ENCODE measurements at places on chromosomes 13 and 19. TPM values are rescaled to one million over a fixed set of nuclear protein-coding genes. Genes with fewer than 3 reads are reported as not detected.
A peak's percentile ranks its signal among the peaks of the same experiment; 100 is the strongest.

GRCh38 chr13:113862931-113863523 is 849 bp downstream of the GAS6 start:
- ATAC-seq = peak; percentile 29

- ATAC-seq = no peak
Observed at GRCh38 chr13:105341758-105342157, 1193.7 kb downstream of the EFNB2 start.

DNA sequence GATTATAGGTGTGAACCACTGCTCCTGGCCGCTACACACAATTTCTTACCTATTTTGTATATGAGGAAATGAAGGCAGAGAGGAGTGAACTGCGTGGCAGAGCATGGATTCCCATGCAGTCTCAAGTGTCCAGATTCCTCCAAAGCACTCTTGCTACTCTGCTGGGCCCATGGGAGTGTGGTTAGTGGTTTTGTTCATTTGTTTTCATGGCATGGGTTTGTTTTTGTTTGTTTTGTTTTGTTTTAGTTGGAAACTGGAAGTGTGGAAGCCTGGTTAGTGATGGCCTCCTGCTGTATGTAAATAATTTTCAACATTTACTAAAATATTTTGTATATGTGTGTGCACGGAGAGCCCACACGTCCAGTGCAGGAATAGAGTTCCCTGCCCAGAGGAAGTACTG is 61.3 kb upstream of the LRCH1 start:
- ATAC-seq = no peak

- no peak for ATAC-seq
Observed at GRCh38 chr13:49443357-49443703, 534 bp downstream of the CAB39L start.

DNA sequence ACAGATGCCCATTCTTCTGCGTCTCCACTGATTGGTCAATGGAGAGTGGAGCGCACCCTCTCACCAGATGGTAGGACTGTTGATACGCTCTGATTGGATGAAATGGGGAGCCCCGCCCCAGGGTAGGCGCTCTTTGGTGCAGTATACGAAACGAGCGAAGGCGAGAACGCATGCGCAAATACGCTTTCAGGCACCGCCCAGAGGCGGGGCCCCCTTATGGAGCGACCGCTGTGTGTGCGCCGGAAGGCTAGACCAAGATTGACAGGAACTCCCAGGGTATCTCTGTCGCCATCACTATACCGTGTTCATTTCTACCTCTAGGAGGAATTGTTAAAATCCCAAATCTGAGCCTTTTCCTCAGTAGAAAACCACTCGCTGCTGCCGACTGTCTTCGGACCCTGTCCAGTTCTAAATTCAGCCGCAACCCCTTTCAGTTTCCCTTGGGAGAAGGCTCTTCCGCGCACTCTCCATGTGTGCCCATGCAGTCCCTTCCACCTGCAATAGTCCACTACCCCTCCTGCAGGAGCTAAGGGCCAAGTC is 720 bp upstream of the HNRNPL start:
- ATAC-seq = peak; percentile 87

DNA sequence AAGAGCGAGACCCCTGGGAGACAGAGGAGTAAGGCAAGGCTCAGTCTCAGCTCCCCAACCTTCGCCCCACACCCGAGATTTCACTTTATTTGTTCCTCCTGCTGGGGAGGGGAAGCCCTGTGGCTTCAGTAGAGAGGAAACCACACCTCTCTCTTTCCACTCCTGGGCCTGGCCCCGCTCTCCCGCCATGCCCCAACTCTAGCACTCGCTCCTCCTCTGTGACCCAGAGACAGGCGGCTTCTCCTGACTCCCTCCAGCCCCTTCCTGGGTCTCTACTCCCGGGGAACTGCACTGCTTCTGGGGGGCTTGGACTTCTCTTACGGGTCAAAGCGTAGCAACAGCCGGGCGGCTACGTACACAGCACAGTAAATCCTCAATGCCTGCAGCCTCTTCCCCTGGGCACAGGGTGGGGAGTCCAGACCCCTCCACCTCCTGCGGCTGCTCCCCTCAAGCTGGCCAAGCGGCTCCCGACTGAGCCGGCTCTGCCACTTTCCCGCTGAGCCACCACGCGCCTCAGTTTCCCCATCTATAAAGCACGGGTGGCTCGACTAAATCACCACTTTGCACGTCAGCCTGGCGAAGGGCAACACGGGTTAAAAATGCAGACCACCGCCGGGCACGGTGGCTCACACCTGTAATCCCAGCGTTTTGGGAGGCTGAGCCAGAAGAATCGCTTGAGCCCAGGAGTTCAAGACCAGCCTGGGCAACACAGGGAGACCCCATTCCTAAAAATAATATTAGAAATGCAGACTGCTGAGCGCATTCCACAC is 1.4 kb downstream of the RNF126 start:
- ATAC-seq = peak; percentile 9

The C2CD4C gene
- total RNA-seq = 0.16 TPM

Measured in esophagus mucosa (tissue), 1 donor.